ENCODE measurements at places on chromosomes 1 and 21.
A peak's percentile ranks its signal among the peaks of the same experiment; 100 is the strongest.

GRCh38 chr1:110610084-110610483, 3.9 kb upstream of the KCNA2 start:
- DNase-seq, result no peak

DNA sequence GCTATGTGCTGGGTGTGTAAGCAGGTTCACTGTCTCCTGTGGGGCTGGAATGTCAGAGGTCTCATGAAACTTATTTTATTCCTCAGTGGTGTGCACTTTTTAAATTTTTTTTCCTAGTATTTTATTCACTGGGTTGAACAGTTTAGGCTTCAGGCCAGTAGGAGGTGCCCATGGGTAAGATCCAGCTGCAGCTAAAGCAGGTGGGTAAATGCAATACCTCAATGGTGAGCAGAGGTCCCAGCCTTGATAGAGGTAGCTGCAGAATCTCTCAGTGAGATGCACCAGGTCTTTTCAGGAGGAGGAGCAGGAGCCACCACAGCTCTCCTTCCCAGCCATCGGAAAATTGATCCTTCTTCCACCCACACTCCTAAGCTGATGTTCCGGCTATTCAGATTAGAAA, 12.6 kb upstream of the OR6N2 start:
- peak; percentile 40 for DNase-seq

GRCh38 chr1:221040691-221041285, 161.5 kb downstream of the HLX start:
- no peak for DNase-seq

- DNase-seq, result no peak
Measured at GRCh38 chr21:45972716-45973474, 8.7 kb upstream of the COL6A1 start.

- DNase-seq, result no peak
Measured at GRCh38 chr1:4755864-4756504, 101.6 kb downstream of the AJAP1 start.

DNA sequence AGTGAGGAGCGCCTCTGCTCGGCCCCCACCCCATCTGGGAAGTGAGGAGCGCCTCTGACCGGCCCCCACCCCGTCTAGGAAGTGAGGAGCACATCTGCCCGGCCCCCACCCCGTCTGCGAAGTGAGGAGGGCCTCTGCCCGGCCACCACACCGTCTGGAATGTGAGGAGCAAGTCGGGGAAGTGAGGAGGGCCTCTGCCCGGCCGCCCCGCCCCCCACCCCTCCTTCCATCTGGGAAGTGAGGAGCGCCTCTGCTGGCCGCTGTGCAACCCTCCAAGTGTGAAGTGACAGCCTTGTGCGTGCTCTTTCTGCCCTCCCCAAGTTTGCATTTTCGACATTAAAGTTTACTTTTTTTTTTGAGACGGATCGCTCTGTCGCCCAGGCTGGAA, 5.1 kb upstream of the ZZZ3 start:
- peak; percentile 9 for DNase-seq

GRCh38 chr1:150149271-150150132, at the start of gene PLEKHO1:
PLEKHO1 (plus strand) TSS chr1:150149916; CDS start chr1:150150258, 342 bp downstream.
- DNase-seq, result peak; percentile 89

DNA sequence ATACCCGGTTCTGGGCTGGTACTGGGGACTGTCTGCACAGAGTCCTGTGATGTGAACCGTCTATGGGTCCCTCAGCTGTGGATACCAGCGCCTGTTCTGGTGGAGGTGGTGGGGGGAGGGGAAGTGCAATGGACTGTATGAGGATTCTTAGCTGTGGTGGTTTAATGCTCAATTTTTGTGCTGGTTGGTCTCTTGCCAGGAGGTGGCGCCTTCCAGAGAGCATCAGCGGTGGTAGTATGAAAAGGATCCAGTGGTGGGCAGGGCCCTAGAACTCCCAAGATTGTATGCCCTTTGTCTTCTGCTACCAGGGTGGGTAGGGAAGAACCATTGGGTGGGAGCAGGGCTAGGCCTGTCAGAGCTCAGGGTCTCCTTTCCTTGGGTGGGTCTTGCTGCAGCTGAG, 89.4 kb upstream of the B3GALT2 start:
- no peak for DNase-seq

- DNase-seq, result no peak
Measured at GRCh38 chr1:96845464-96845863, 123.9 kb downstream of the PTBP2 start.

- DNase-seq, result no peak
Measured at GRCh38 chr1:17948594-17948993, 159.0 kb upstream of the IGSF21 start.

GRCh38 chr1:107459204-107459904, 318.5 kb downstream of the NTNG1 start:
- DNase-seq, result no peak

- DNase-seq, result no peak
Measured at GRCh38 chr1:158652721-158653334, 33.7 kb downstream of the SPTA1 start.

DNA sequence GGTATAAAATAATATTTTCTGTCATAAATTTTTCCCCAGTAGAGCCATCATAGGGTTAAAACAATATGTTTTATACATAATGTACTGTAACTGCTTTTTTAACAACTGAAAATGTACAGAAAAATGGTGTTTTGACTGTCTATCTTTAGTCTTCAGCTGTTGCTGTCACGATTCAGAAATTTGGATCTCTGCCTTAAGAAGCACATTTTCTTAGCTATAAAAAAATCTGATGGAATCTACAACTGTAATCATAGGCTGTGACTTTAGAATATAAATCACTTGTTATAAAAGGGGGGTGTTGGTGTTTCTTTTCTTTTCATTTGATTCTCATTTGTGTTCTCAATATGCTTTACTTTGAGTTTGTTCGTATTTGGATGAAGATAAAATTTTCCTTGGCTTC, 187.5 kb downstream of the PDE4B start:
- no peak for DNase-seq

GRCh38 chr1:85952460-85952859, 204.1 kb downstream of the COL24A1 start:
- DNase-seq, result no peak

DNA sequence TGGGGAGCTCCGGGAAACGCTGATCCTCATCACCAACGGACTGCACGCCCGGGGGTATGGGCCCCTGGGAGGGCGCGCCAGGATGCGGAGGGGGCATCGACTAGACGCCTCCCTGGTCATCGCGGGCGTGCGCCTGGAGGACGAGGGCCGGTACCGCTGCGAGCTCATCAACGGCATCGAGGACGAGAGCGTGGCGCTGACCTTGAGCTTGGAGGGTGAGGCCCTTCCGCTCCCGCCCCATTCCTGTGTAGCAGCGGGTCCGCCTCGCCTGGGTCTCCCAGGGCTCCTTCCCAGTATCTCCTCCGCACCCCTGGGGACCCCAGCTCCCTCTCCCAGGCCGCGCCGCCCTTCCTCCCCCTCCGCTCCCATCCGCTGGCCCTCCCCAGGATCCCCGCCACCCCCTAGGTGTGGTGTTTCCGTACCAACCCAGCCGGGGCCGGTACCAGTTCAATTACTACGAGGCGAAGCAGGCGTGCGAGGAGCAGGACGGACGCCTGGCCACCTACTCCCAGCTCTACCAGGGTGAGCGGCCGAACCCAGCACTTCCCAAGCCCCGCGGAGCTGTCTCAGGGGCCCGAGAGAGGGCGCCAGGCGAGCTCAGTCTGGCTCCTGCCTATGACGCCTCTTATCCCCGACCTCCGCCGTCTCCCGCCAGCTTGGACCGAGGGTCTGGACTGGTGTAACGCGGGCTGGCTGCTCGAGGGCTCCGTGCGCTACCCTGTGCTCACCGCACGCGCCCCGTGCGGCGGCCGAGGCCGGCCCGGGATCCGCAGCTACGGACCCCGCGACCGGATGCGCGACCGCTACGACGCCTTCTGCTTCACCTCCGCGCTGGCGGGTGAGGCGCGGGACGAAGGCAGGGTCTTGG, 5.0 kb downstream of the HAPLN2 start:
- DNase-seq, result peak; percentile 46

Measured in activated naive CD4-positive, alpha-beta T cell treated with Interleukin-2 at 50 U/mL for 16 hours (primary cell).